ENCODE measurements at places on chromosomes 13 and 19.
A peak's percentile ranks its signal among the peaks of the same experiment; 100 is the strongest.

DNA sequence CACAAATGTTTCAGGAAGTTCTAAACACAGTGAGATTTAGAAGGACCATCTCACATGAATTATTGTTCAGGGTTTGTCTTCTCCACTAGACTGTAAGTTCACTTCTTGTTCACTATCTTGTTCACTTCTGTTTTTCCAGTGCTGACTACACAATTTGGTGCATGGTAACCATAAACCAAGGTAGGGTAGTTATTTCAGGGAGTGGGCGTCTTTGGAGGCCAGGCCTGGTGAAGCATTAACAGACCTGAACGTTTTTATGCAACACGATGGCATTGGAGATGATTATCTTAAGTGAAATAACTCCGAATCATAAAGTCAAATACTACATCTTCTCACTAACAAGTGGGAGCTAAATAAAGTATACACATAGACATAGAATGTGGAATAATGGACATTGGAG is 14.4 kb upstream of the OXGR1 start:
- no peaks in the 10 kb centered on the region for H3K36me3 ChIP-seq
- H3K27me3 ChIP-seq: peaks cover 16% of the 10 kb centered on the region
- H3K27ac ChIP-seq: no peak overlapping the region
- no peak overlapping the region for H3K4me3 ChIP-seq
- H3K4me1 ChIP-seq: no peaks in the 10 kb centered on the region
- no peak for DNase-seq

DNA sequence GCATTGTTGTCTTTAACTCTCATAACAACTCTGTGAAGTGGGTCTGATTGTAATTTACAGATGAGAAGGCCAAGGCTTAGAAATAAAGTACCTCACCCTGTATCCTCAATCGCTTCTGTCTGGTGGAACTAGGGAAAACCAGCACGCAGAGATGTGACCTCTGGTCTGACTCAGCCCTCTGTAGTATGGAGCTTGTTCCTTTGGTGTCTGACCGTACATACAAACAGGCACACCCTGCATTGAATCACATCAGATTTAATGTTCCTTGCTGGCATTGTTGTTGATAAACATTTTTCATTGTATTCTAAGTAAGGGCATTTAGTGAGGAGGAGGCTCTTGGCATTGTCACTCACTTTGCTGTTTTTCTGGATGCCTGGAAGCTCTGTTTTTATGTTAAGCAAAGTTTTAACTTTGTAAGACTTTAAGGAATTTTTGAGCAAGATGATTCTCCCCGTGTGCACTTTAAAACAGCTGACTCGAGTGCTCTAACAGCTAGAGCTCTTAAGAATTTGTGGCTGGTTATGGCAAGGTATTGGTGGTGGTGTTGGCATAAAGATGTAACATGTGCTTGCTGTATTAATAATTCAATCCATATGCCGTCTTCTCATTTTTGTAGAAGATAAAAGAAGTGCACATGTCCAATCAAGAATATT is 89.0 kb upstream of the SPATA13 start:
- H3K27ac ChIP-seq: no peak overlapping the region
- no peaks in the 10 kb centered on the region for H3K36me3 ChIP-seq
- H3K4me1 ChIP-seq: peaks cover 4% of the 10 kb centered on the region
- peaks cover 28% of the 10 kb centered on the region for H3K27me3 ChIP-seq

- no peak overlapping the region for H3K27ac ChIP-seq
- H3K27me3 ChIP-seq: no peaks in the 10 kb centered on the region
- H3K36me3 ChIP-seq: no peaks in the 10 kb centered on the region
- no peak overlapping the region for H3K4me3 ChIP-seq
Observed at GRCh38 chr13:33545492-33545891, 259.9 kb upstream of the STARD13 start.

DNA sequence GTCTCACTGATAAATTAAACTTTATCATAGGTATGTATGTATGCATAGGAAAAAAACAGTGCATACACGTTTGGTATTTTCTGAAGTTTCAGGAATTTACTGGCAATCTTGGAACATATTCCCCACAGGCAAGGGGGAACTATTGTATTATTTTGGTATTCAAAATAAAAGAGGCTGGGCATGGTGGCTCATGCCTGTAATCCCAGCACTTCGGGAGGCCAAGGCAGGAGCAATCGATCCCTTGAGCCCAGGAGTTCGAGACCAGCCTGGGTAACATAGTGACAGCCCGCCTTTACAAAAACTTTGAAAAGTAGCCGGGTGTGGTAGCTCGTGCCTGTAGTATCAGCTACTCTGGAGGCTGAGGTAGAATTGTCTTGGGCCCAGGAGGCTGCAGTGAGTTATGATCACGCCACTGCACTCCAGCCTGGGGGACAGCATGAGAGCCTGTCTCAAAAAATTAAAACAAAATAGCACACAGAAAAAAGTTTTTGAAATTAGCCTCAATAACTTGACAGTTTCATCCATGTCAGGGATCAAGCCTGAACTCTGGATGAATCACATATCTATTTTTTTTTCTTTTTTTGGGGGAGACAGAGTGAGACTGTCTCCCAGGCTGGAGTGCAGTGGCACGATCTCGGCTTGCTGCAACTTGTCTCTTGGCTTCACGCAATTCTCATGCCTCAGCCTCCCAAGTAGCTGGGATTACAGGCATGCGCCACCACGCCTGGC is 29.1 kb upstream of the HOMER3 start:
- no peak overlapping the region for H3K27ac ChIP-seq
- peaks cover 5% of the 10 kb centered on the region for H3K4me1 ChIP-seq
- H3K4me3 ChIP-seq: no peak overlapping the region
- no peaks in the 10 kb centered on the region for H3K27me3 ChIP-seq
- DNase-seq: no peak

GRCh38 chr19:3958836-3959765 is 11.8 kb downstream of the DAPK3 start:
- no peaks in the 10 kb centered on the region for H3K27me3 ChIP-seq
- peaks cover 8% of the 10 kb centered on the region for H3K36me3 ChIP-seq
- H3K27ac ChIP-seq: no peak overlapping the region
- no peak overlapping the region for H3K4me3 ChIP-seq
- H3K4me1 ChIP-seq: no peaks in the 10 kb centered on the region

- no peaks in the 10 kb centered on the region for H3K27me3 ChIP-seq
- H3K27ac ChIP-seq: no peak overlapping the region
- no peaks in the 10 kb centered on the region for H3K36me3 ChIP-seq
- no peak for DNase-seq
- no peak overlapping the region for H3K4me3 ChIP-seq
- H3K4me1 ChIP-seq: peaks cover 11% of the 10 kb centered on the region
Observed at GRCh38 chr13:49300276-49300675, 52.6 kb downstream of the CDADC1 start.

GRCh38 chr13:101178406-101178805 is 237.9 kb downstream of the NALCN start:
- no peaks in the 10 kb centered on the region for H3K36me3 ChIP-seq
- H3K4me1 ChIP-seq: no peaks in the 10 kb centered on the region
- no peak overlapping the region for H3K27ac ChIP-seq
- H3K4me3 ChIP-seq: no peak overlapping the region

DNA sequence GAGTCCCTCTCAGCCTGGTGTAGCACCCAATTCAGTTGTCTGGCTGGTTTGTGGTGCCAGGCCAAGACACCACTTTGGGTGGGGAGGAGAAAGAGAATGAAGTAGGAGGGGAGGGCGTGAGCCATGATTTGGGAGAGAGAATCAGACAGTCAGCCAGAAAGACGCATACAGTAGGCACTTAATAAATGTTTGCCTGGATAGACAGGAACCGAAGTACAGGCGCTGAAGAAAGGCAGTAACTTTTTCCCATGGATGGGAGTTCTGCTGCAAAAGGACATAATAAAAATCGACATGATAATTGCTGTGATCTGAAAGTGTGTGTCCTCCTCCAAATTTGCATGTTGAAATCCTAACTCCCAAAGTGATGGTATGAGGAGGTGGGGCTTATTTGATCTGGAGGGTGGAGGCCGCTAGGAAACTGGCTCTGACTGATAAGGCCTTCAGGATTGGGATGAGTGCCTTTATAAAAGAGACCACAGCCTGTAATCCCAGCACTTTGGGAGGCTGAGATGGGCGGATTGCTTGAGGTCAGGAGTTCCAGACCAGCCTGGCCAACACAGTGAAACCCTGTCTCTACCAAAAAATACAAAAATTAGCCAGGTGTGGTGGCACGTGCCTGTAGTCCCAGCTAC is 38.4 kb upstream of the PDCD5 start:
- no peaks in the 10 kb centered on the region for H3K27me3 ChIP-seq
- H3K27ac ChIP-seq: no peak overlapping the region
- no peaks in the 10 kb centered on the region for H3K36me3 ChIP-seq
- DNase-seq: no peak

DNA sequence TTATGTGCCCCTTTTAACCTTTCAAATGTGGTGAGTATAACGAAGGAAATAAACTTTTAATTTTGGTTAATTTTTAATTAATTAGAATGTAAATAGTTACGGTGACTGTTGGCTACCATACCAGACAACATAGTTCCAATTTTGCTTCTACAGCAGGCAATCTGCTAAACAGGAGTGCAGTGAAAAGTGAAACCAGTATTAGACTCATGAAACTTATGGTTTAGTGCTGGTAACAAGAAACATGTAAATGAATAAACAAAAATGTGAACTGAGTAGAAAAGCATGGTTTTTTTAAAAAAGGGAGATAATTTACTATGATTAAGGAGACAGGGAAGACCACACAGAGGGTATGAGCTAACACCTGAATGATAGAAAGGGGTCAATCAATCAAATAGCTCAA is 478.4 kb downstream of the PCDH9 start:
- H3K27ac ChIP-seq: no peak overlapping the region
- H3K4me3 ChIP-seq: no peak overlapping the region
- no peak for DNase-seq
- no peaks in the 10 kb centered on the region for H3K4me1 ChIP-seq
- no peaks in the 10 kb centered on the region for H3K36me3 ChIP-seq
- no peaks in the 10 kb centered on the region for H3K27me3 ChIP-seq

- no peaks in the 10 kb centered on the region for H3K4me1 ChIP-seq
- H3K27ac ChIP-seq: no peak overlapping the region
- H3K36me3 ChIP-seq: no peaks in the 10 kb centered on the region
- no peak overlapping the region for H3K4me3 ChIP-seq
- peaks cover 27% of the 10 kb centered on the region for H3K27me3 ChIP-seq
- no peak for DNase-seq
Observed at GRCh38 chr13:29868581-29868980, 18.2 kb upstream of the UBL3 start.

- no peak for DNase-seq
- no peaks in the 10 kb centered on the region for H3K4me1 ChIP-seq
- H3K4me3 ChIP-seq: no peak overlapping the region
- no peaks in the 10 kb centered on the region for H3K36me3 ChIP-seq
- H3K27me3 ChIP-seq: peaks cover 2% of the 10 kb centered on the region
Observed at GRCh38 chr13:76703621-76704288, 182.4 kb downstream of the KCTD12 start.

GRCh38 chr13:60467098-60467497 is 70.1 kb downstream of the TDRD3 start:
- H3K4me3 ChIP-seq: no peak overlapping the region
- DNase-seq: no peak
- H3K27me3 ChIP-seq: no peaks in the 10 kb centered on the region

DNA sequence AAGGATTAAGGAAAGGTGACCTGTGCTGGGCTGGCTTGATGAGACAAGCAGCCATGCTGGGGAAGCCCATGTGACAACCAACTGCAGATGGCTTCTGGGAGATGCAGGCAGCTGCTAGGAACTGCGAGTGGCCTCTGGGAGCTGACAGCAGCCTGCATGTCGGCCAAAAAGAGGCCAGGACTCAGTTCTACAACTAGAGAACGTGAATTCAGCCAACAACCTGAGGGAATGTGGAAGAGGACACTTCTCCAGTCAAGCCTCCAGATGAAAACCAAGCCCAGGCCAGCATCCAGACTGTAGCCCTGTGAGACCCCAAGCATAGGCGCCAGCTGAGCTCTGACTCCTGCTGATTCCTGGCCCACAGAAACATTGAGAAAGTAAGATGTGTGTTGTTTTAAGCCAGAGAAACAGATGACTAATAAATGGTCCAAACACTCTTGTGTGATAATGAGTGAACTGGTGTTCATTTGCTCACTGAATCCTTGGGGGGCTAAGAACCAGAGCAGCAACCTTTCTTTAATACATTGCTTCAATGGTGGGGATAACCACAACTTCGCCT is 45.0 kb downstream of the SLC7A1 start:
- peaks cover 53% of the 10 kb centered on the region for H3K36me3 ChIP-seq
- H3K27ac ChIP-seq: no peak overlapping the region
- H3K4me1 ChIP-seq: peaks cover 3% of the 10 kb centered on the region

- no peak overlapping the region for H3K27ac ChIP-seq
- H3K27me3 ChIP-seq: peaks cover 7% of the 10 kb centered on the region
- H3K4me3 ChIP-seq: no peak overlapping the region
- DNase-seq: no peak
Observed at GRCh38 chr19:29476528-29476927, 49.3 kb upstream of the VSTM2B start.

DNA sequence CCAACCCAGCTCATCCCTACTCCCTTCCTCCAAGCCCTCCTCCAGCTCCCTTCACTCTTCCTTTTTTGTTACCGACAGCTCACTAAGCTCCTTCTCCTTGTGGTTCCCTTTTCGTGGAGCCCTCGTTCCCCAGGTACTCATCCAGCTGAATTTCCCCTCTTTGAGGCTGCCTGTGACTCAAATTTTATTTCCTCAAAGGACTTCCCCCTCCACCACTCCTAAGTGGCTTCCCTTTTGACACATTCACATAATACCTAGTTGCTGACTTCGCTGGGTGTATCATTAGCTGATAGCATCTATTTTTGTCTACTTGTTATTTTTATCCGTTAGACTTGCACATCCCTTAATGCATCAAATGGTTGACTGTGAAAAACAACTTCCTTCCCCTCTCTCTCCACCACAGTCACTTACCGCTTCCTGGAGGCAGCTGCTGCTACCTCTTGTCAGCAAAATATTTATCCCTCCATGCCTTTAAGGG is 14.5 kb downstream of the FFAR2 start:
- DNase-seq: peak; percentile 77
- peak overlapping the region; percentile 95 for H3K27ac ChIP-seq
- H3K27me3 ChIP-seq: peaks cover 9% of the 10 kb centered on the region
- peaks cover 49% of the 10 kb centered on the region for H3K4me1 ChIP-seq

DNA sequence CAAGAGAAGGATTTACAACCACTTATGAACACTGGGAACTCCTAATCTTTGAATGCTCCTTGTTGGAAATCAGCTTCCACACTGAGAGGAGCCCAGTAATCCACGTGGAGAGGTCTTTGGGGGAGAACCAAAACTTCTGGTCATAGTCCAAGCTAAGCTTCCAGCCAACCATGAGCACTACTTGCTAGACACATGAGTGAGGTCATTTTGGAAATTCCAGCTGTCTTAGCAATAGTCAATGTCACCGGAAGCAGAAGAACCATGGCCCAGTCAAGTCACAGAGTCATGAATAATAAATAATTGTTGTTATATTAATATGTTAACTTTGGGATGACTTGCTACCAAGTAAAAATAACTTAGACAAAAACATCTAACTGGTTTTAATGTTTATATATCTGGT is 324.9 kb upstream of the SGCG start:
- no peak overlapping the region for H3K27ac ChIP-seq
- H3K36me3 ChIP-seq: no peaks in the 10 kb centered on the region
- H3K4me1 ChIP-seq: no peaks in the 10 kb centered on the region
- H3K4me3 ChIP-seq: no peak overlapping the region
- no peak for DNase-seq

DNA sequence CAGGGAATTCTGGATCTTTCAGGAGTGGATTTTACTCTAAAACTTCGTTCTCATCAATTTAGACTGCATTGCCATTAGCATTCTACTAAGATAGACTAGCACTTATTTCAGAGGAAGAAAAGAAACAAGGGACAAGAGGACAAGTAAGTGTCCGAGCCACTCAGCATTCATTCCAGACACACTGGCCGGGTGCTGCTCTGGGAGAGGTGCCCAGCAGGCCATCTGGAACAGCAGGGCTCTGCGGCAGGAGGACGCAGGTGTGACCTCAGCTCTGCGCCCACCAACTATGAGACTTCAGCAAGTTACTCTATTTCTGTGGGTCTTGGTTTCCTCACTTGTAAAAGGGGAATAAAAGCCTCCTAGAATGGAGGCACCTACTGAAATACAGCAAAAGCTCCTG is 4.2 kb downstream of the EPS15L1 start:
- H3K27me3 ChIP-seq: no peaks in the 10 kb centered on the region
- no peak for DNase-seq
- no peak overlapping the region for H3K27ac ChIP-seq
